ENCODE measurements at places on chromosomes 6 and 20.

GRCh38 chr20:40317156-40317790 is 371.8 kb downstream of the MAFB start:
- DNase-seq: no peak

DNA sequence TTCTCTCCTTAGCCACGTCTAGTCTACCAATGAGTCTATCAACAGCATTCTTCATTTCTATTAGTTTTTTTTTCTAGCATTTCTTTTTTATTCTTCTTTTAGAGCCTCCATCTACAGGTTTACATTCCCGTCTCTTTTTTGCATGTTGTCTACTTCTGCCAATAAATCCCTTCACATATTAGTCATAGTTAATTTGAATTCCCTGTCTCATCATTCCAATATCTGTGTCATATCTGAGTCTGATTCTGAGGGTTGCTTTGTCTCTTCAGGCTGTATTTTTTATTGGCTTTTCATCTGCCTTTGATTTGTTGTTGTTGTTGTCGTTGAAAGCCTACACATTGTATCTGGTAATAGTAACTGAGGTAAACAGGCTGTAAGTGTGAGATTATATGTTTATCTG is 104.6 kb downstream of the HMGCLL1 start:
- no peak for DNase-seq

DNA sequence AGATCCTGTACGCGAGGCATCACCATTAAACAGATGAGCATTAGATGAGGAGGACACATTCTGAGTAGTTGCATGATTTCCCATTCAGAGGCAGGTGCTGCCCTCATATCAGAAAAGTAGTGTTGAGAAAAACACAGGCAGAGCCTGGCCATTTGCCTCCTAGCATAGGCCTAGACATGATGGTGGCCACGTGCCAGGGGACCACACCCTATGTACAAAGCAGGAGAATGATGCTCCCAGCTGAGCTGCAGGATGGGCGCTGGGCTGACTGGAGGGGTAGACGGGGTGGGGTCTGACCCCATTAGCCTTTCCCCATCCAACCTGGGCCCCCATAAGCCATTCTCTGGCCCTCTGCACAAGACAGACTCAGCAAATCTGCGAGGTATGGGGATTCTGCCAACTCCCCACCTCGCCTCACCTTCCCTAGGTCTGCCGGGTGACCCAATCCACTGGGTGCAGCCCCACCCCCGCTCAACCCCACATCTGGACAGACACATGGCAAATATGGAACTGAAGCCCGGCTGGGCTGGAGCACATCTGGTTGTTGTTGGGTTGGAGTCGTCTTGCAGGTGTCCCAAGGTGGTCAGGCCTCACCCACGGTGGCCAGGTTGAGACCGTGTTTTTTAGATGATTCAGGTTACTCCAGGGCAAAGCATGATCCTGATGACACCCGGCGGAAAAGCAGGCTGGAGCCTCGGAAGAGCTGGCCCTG is 13.9 kb downstream of the PI16 start:
- DNase-seq: no peak

GRCh38 chr6:72746276-72746675 is 124.4 kb downstream of the KCNQ5 start:
- no peak for DNase-seq

DNA sequence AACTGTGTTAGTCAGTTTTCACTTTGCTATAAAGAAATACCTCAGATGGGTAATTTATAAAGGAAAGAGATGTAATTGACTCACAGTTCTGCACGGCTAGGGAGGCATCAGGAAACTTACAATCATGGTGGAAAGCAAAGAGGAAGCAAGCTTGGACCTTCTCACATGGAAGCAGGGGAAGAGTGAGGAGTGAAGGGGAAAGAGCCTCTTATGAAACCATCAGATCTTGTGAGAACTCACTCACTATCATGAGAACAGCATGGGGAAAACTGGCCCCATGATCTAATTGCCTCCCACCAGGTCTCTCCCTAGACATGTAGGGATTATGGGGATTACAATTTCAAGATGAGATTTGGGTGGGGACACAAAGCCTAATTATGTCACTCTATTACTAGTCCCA is 41.3 kb upstream of the PLAGL1 start:
- DNase-seq: no peak

Measured in activated naive CD4-positive, alpha-beta T cell treated with Interleukin-2 at 50 U/mL for 16 hours (primary cell).